ENCODE measurements at places on chromosomes 3 and 15.

- no peak for DNase-seq
These were observed 119.7 kb upstream of the PHLDB2 start for GRCh38 chr3:111739311-111739911.

GRCh38 chr15:94186770-94187331 is 44.5 kb upstream of the MCTP2 start:
- DNase-seq, result no peak

- no peak for DNase-seq
These were observed 193.1 kb downstream of the SHQ1 start for GRCh38 chr3:72655131-72655551.

DNA sequence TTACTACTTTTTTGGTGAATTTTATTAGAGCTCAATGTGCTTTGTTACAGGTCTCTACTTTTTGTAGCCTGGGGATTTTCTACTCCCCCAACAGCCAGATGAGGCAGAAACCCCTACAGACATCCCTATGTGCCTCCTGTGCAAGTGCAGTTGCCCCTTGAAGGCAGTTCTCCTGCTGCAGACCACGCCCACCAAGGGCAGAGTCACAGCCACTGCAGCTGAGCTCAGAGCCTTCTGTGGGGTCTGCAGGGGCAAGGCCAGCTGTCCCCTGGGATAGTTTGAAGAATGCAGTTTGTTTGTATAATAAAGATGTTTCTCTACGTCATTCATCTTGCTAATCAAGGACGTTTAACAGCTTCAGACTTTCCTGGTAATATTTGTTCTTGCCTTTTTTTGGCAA is 76.8 kb downstream of the NPAP1 start:
- no peak for DNase-seq

GRCh38 chr3:146308682-146309081 is 57.8 kb upstream of the PLSCR4 start:
- DNase-seq, result no peak

DNA sequence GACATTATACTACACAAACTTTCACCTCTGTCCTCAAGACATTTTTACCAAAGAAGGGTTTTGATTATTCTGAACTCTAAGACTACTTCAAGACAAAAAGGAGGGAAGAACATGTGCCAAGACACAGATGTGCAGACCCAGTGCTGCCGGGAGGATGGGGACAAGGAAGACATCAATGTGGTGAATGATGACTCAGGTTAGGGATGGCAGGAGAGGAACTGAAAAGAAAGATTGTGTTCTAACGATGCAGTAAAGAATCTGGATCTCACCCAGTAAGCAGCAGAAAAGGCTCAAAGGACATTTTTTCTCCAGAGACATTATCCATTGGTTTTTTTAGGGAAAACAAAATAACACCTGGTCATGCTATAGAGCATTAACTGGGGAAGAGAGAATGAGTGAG is 449.9 kb upstream of the NR2F2 start:
- DNase-seq, result no peak

DNA sequence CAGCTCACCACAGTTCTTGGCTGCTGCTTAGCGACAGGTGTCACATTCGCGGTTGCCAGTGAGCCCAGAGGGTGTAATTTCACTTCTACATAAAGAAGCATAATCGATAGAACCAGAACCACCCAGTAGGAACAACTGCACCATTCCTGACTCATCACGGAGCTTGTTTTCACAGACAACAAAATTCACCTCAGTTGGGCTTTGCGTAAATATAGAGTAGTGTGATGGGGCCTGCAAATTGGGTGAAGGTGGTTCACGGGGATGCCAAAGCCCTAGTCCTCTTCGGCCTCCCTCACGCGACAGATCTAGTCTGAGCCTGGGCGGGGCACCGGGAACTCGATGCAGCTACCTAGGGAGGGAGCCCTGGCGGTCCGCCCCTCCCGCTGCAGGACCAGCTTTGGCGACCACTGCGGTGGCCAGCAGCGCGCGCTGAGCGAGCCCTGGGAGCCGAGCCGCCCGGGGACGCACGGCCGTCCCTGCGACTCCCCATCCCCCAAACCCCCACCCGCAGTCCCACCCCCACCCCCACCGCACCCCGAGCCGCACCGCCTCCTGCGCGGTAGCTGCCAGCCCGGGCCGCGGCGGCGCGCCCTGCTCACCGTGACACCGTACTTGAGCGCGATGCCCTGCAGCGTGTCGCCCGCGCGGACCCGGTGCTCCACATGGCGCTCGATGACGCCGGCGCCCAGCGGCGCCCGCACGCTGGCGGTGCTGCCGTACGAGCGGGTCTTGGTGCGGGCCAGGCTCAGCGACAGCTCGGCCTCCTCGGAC is 519 bp downstream of the LYSMD2 start:
- DNase-seq, result peak; percentile 74
